T-helper 1 cell treated with Interleukin-12 subunit alpha and Interleukin-12 subunit beta and Interleukin-4 antibody, amounts not matched to agents 30 ng/mL and 1 ng/mL, for 36 hours (primary cell): ENCODE measurements at places on chromosomes 16 and 17. TPM values are rescaled to one million over a fixed set of nuclear protein-coding genes. Genes with fewer than 3 reads are reported as not detected.

KRTAP17-1 gene
- total RNA-seq: not detected in 2 replicates

CES5A gene
- total RNA-seq: 0.12 TPM in 1 of 2 replicates, not detected in the other

ATP2C2 gene
- not detected in 2 replicates for total RNA-seq

SLC2A4 gene
- 0.12 TPM in 1 of 2 replicates, not detected in the other for total RNA-seq

ATP1B2 gene
- 0.22 and 0.37 TPM in 2 replicates for total RNA-seq

MYH1 gene
- total RNA-seq: not detected in 2 replicates

FAHD1 gene
- total RNA-seq: 10.1 and 12.4 TPM in 2 replicates

HOXB3 gene
- total RNA-seq: 10.3 and 12.8 TPM in 2 replicates

SLC13A2 gene
- total RNA-seq: not detected in 2 replicates

KRTAP4-3 gene
- total RNA-seq: not detected in 2 replicates

ZNF771 gene
- 4.9 and 5.9 TPM in 2 replicates for total RNA-seq

TNFSF13 gene
- total RNA-seq: 6.0 and 6.3 TPM in 2 replicates

KREMEN2 gene
- total RNA-seq: not detected in 2 replicates

TBC1D24 gene
- total RNA-seq: 10.1 and 11.3 TPM in 2 replicates

BICDL2 gene
- 0.51 and 0.61 TPM in 2 replicates for total RNA-seq

STH gene
- total RNA-seq: not detected in 2 replicates

GRIN2A gene
- not detected in 2 replicates for total RNA-seq
